Stimulated activated CD4-positive, alpha-beta T cell treated with anti-CD3 and anti-CD28 coated beads, Interleukin-15, amount 100 ng/mL, for 1 hour (primary cell): ENCODE measurements at places on chromosomes 3 and 15.

GRCh38 chr15:57312318-57313133, 63.8 kb upstream of the CGNL1 start:
- DNase-seq: no peak

DNA sequence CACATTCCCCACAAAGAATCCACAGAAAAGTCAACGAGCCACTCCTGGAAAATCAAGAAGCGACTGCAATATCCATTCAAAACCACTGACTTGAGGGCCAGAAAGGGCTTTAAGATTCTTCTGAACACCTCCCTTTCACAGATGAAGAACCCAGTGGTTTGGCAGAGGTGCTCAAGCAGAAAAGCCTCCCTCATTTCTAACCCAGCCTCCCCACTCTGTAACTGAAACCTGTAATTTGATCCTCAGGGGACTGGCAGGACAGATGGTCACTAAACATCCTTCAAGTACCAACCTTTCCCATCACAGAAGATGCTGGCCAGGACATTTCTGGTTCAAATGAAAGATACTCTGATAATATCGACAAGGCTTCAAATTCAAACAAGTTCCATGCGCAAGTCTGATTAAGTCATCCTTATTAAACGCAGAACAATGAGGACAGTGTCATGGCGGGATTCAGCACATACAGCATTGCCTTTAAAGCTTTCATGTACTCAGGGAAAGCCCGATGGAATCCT, 5.5 kb downstream of the SEMA5B start:
- DNase-seq: no peak

DNA sequence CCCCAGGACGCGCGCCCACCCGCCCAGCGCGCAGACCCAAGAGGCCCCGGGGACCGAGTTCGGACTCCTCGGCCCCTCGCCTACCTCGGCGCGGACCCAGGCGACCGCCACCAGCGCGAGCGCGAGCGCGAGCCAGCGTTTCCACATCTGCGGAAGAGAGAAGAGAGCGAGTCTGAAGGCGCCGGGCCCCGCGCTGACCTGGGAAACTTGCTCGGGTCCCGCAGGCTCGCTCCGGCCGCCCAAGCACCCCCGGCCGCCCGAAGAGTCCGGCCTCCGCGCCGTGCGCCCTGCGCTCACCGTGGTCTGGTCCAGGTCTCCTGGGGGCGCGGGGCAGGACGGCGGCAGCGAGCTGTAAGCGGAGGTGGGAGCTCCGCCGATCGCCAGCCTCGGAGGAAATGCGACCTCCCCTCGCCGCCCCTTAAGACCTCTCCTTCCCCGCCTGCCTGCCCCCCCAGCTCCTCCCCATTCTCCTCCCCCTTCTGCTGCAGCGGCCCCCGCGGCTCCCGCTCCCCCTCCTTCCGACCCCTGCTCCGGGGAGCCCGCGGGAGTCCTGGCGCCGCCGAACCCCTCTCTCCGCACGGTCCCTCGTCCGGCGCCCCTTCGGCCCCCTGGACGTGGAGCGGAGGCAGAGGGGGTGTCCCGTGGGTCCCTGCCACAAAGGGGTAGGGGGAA, at the start of gene FSTL1:
Gene FSTL1 (minus strand): TSS at position 393 of the 672 bp plus-strand sequence. CDS start 246 bp downstream, at position 147.
- no peak for DNase-seq

GRCh38 chr15:61092361-61093157, 136.5 kb downstream of the RORA start:
- DNase-seq: no peak

DNA sequence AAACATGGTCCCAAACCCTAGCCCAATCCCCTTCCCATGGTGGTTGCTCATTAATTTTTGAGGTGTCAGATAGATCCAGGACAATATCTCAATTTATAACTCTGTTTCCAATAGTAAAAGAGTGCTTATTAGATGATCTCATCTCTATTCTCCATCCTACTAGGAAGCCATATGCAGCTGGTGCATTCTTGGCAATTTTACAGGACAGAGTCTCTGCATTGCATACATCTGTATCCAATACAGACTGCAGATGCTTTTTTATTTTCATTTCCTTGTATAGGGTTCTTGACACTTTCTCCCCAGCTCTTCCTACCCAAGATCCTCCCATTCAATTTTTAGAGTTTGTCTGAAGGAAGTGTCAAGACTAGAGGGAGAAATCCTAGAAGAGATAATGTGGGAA, 194.8 kb upstream of the DPH6 start:
- DNase-seq: no peak

- peak; percentile 27 for DNase-seq
Measured at GRCh38 chr15:29090617-29091466, 178.8 kb downstream of the NSMCE3 start.

DNA sequence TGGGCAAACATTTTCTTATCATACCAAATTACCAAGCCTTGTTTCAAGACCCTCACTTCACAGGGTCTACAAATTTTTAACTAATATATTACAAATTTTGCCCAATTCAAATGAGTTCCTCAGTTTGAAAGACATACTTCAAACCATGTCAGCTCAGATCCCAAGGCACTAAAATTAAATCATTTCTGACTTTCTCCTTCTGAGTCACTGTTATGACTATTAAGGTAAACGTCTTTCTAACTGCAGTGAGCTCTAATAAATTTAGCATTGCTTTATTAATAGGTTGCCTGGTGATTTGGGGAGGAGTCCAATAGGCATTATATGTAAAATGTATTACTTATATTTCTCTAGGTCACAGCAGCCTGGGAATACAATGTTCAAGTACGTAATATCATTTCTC, 158.2 kb upstream of the ARHGEF26 start:
- DNase-seq: no peak

GRCh38 chr15:32677238-32677750, 35.8 kb downstream of the SCG5 start:
- DNase-seq: no peak

DNA sequence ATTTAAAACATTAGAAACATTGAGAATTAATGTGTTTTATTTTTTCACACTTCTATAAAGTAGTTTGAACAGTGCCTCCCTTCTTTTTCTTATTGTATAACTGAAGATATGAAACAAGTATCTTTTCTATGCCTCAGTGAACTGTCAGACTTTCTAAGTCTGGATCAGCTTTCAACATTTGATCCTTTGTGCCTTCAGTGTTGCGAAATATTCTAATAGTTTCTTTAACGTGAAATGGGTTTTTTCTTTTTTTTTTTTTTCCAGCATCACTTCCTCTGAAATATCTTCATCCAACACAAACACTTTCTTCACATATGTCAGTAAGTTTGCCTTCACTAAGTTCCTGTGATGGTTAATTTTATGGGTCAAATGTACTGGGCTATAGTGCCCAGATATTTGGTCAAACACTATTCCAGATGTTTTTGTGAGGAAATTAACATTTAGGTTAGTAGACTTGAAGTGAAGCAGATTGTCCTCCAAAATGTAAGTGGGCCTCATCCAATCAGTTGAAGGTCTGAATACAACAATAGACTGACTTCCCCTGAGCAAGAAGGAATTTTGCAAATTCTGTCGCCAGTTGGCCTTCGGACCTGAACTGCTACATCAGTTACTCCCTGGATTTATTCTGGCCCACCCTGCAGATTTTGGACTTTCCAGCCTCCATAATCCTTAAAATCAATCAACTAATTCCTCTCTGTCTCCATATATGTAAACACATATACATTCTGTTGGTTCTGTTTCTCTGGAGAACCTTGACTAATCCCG, 6.4 kb upstream of the CPOX start:
- no peak for DNase-seq

DNA sequence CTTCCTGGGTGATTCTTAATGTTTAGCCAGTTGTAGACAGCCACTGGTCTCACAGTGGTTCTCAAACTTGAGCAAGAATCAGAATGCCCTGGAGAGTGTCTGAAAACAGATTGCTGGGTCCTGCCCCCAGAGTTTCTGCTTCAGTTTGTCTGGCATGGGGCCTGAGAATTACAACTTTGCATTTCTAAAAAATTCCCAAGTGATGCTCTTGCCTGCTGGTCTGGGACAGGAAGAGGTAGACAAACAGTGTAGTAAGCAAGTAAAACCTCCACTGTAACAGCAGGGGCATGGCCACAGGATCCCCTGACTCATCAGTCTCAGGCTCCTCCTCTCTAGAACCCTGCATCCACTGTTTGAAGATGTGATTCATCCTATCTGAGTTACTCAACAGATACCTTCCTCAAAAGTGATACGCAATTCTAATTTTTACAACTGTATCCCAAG, 36.5 kb downstream of the DZIP1L start:
- DNase-seq: no peak

GRCh38 chr3:65702202-65702601, 336.5 kb downstream of the MAGI1 start:
- no peak for DNase-seq

- no peak for DNase-seq
Measured at GRCh38 chr3:182370949-182371348, 422.4 kb upstream of the ATP11B start.

- no peak for DNase-seq
Measured at GRCh38 chr3:63808633-63809032, 10.5 kb upstream of the C3orf49 start.

- DNase-seq: no peak
Measured at GRCh38 chr3:195183071-195183776, 87.7 kb downstream of the XXYLT1 start.

GRCh38 chr15:29811691-29812383, 10.4 kb downstream of the TJP1 start:
- DNase-seq: no peak

- DNase-seq: no peak
Measured at GRCh38 chr3:51358981-51359380, 26.1 kb upstream of the MANF start.

- no peak for DNase-seq
Measured at GRCh38 chr15:68372291-68372811, 59.6 kb downstream of the ITGA11 start.

DNA sequence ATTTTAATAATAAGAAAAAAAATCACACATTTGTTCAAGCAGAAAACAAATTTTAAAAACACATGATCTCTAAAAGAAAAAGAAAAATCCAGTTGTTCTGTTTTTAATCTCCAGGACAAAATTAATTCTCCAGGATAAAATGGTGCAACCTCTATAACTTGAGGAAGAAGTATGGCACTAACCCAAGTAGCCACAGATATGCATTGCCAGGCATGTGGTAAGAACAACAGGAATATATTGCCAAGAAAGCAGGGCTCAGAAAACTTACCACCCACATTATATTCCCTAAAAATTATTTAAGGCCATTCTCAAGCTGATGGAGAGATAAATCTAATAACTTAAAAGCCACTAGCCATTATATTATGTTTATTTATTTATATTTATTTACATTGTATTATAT, 295.7 kb upstream of the TMCO5A start:
- DNase-seq: no peak

GRCh38 chr15:41558400-41559238, at the start of gene TYRO3:
Gene TYRO3 (plus strand): TSS chr15:41559212. CDS start chr15:41559258, 46 bp downstream.
- DNase-seq: peak; percentile 53

GRCh38 chr3:194265505-194265892, 85.6 kb downstream of the CPN2 start:
- no peak for DNase-seq

DNA sequence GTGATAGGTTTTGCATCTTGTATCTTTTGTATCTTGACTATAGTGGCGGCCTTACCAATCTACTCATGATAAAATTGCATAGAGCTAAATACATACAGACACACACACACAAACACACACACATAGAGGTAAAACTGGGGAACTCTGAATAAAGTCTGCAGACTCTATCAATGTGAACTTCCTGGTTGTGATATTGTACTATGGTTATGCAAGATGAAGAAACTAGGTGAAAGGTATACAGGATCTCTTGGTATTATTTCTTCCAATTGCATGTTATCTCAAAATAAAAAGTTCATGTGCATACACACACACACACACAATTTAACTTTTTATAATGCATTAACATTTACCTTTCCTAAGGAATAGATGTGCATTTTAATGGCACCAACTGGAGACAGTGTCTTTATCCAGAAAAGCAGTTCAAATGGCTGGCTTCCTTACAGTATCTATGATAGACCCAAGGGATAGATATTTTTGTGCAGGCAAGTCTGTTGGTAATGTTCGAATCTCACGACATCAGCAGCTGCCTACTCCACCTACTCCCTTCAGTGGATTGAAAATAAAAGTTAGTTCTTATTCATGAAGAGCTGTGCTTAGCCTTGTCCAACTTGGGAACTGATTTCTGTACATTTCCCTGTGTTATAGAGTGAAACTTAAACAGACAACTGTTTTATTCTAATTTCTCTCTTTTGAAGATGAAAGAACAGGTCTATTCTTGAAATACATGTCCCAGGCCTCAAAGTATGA, 46.9 kb upstream of the SPRED1 start:
- no peak for DNase-seq

- no peak for DNase-seq
Measured at GRCh38 chr15:95596496-95596895, 734.0 kb upstream of the NR2F2 start.

GRCh38 chr15:87954793-87955192, 301.7 kb downstream of the NTRK3 start:
- DNase-seq: no peak

DNA sequence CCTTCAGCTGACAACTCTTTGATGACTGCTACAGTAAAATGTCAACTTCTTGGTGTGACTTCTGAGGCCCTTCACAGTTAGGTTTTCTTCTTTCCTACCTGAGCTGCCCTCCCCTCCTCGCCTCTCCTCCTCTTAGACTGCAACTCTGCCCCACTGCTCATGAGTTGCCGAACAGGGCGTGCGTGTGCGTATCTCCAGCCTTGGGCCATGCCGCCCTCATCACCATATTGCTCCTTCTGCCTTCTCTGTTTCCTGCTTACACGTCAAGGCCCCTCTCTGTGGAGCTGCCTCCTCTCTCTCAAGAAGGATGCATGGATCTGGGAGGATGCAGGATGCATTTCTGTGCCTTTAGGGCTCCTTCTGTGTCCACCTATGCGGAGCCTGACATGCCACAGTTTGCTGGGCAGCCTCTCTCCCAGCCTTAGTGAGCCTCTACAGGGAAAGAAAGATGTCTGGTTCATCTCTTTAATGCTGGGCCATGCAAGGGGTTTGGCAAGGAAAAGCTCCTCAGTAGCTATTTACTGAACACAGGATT, 205.9 kb downstream of the RPLP1 start:
- DNase-seq: no peak

- DNase-seq: no peak
Measured at GRCh38 chr3:7787871-7788828, 713.5 kb upstream of the LMCD1 start.

DNA sequence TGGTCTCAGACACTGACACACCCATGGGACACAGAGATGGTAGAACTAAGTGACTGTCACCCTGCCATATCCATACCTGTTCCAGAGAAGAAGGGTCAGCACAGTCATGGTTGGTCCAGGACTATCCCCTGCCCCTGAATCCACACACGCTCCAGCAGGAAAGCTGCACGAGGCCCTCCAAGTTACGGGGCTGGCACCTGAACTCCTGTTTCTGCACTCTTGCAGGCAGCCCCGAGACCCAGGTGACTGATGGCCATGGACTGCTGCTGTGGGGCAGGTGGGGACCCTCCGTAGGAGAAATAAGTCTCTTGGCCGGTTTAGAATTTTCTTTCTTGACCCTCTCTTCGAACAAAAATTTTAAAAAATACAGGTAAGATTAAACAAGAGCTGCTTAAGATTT, 30.6 kb downstream of the CHDH start:
- no peak for DNase-seq

GRCh38 chr3:14795996-14796395, 22.8 kb upstream of the FGD5 start:
- DNase-seq: no peak
